ENCODE measurements at places on chromosomes 12 and 14.

DNA sequence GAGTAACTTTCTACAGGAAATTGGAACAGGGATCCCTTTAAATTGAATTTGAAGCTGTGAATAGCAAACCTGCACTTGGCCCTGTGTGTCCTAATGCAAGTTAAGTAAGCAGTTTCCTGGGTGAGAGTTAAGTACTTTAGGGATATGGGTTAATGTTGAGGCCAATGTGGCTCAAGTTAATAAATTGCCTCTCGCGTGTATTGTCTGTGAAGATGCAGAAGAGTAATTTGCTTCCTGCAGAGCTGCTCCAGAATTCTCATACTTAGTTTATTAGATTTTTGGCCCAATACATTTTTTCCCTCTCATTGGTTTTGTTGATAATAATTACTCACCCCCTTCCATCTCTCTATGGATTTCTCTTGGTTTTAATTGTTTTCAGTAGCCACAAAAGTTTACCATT is 86.5 kb downstream of the SLC25A47 start:
- DNase-seq = no peak

- DNase-seq = no peak
Measured at GRCh38 chr12:109920261-109920780, 20.2 kb downstream of the TCHP start.

GRCh38 chr12:47222520-47223030 is 142.8 kb upstream of the AMIGO2 start:
- no peak for DNase-seq

DNA sequence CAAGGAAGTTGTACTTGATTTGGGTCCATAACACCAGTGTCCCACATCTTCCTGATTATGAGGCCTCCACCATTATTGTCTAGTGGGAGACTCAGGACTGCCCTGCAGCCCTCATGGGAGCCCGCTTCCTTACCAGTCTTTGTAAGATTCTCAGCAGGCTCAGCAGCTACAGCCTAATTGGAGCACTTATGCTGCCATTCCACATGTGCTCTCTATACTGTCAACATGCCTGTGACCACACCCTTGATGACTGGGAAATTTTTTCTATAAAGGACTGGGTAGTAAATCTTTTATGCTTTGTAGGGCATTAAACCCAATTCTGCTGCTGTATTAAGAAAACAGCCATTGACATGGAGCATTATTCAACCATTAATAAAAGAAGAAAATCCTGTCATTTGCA is 145.5 kb upstream of the IGF1 start:
- no peak for DNase-seq

DNA sequence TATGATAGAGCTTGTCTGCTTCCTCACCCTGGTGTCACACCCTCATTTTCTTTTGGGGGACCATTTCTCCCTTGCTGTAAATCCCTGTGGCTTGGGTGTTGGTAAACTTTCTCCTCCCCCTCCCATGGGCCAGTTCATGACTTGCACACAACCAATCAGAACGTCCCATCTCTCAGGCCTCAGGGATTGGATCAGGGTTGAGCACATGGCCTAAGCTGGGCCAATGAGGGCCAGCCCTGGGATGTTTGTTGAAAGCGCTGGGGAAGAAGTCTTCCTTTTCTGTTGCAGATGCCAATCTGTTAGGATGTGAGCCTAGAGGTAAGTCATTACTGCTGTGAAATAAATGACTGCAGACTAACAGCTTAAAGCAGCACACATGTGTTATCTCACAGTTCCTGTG is 136.7 kb downstream of the AACS start:
- DNase-seq = no peak

DNA sequence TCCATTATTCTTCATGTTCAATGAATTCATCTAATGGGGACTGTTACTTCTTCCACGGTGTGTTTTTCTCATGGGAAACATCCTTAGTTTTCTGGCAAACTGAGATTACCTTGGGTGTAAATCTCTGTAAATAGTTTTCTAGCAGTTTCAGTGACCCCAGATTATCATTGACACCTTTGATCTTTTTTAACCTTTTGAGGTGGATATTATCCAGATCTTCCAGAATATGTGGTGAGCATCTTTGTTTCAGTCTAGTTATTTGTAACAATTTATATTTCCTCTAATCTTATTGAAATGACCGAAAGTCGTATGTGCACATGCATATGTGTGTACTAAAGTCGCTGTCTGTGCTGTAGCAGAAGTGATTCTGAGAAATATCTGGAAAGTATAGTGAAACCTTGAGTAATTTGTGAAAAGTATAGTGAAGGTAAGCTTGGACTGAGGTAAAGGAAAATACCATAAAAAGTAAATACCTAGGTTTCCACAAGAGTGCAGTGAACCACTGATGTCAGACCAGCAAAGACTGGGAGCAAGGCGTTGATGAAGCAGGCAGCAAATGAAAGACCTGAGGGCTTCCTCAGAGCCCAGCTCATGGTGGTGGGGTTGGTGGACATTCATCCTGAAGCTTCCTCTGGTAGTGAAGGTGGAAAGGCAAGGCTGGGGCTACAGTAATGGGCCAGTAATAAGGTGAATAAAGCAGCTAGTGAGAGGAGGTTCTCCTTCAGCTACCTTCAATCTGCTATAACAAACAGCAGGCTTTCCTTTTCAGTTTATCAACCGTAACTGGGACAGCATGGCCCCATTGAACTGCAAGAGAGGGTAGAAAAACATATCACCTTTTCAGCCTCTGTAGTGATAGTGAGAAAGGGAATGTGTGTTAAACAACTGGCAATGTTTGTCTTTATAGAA is 480.2 kb upstream of the FBXO33 start:
- no peak for DNase-seq

DNA sequence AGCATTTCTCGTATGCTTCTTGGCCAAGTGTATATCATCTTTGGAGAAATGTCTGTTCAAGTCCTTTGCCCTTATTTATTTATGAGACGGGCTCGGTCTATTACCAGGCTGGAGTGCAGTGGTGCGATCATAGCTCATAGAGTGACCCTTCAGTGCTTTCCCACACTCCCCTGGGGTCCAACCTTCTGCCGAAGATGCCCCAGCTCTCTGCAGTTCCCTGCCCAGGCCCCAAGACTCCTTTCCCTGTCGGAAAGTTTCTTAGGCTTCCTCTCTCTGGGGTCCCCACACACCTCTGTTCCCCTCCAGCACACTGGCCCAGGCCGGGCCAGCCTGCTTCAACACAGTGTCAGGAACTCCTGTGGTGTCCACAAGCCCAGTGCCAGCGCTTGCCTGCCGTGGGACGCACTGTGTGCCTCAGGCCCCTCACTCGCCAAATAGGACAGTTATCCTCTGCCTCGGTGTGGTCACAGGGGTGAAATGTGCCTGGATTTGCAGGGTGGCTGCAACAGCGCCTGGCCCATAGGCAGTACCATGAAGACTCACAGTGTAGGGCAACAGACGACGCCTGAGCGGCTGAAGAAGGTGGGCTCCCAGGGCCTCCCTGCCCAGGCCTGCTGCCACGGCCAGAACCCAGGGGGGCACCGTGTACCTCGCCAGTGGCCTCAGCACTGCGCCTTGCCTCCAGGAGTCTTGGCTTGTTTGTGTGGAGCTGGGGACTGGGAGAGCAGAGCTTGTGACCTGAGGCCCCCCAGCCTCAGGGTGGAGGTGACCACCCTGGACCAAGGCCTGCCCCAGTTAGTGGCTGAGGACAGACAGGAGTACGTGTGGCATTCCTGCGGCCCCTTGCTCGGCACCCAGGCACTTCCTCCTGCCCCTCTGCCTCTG is 4.9 kb upstream of the ASPG start:
- DNase-seq = no peak

GRCh38 chr12:66152732-66153131 is 17.1 kb downstream of the TMBIM4 start:
- no peak for DNase-seq

GRCh38 chr12:131571827-131572226 is 139.1 kb upstream of the SFSWAP start:
- DNase-seq = no peak

- no peak for DNase-seq
Measured at GRCh38 chr14:20438664-20439063, 2.7 kb upstream of the KLHL33 start.

Data from stimulated activated CD8-positive, alpha-beta memory T cell treated with anti-CD3 and anti-CD28 coated beads, Interleukin-7, amount 100 ng/mL, for 24 hours (primary cell).